ENCODE measurements at places on chromosomes 3 and 15.

- DNase-seq: no peak
These were observed 103.1 kb downstream of the KLHL25 start for GRCh38 chr15:85691350-85692240.

GRCh38 chr3:54304877-54305276 is 182.5 kb downstream of the CACNA2D3 start:
- no peak for DNase-seq

DNA sequence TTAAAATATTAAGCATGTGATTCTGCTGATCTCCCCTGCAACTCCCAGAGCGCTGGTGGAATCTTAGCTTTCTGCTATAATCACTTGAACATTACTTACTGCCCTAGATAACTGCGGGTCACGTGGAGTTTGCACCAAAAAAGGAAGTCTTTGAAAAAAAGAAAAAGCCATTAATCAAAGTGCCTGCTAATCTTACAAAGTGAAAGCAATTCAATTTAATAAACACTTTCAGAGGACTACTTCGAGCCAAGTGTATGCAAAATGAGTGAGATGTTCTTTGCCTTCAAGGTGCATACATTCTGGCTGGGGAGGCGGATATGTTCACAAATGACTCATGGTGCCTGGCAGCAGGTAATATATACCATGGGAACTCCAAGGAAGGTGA is 109.9 kb upstream of the GAP43 start:
- DNase-seq: no peak

- peak; percentile 81 for DNase-seq
These were observed 221.6 kb upstream of the NR2E3 start for GRCh38 chr15:71588746-71589145.

DNA sequence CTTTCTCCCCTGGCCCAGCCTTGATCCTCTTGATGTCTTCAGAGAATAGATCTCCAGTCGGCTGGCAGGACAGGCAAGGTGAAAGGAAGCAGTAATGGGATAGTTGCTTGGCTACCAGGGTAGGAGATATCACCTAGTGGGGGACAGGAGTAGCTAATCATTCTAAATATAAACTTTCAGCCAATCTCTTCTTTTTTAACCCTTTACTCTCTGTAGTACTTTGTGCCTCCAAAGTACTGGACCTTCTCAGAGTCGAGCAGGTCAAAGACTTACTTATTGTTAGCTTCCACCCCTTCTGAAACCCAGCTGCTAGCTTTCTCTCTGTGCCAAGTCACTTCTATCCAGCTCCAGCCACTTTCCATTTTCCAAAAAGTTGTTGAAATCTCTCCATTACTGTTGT is 43.4 kb upstream of the FILIP1L start:
- DNase-seq: no peak

DNA sequence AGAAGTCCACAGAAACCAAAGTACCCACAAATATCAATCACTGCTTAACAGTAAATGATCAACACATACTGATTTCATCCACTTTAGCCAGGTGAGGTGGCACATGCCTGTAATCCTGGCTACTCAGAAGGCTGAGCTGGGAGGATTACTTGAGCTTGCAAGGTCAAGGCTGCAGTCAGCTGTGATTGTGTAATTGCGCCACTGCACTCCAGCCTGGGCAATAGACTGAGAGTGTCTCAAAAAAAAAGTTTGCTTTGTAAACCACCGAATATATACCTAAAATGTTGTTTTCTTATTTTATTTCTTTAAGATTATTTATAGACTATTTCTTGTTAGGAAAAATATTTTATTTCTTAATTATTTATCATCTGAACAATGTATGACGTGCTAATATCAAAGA is 8.7 kb upstream of the ATP13A4 start:
- DNase-seq: no peak

DNA sequence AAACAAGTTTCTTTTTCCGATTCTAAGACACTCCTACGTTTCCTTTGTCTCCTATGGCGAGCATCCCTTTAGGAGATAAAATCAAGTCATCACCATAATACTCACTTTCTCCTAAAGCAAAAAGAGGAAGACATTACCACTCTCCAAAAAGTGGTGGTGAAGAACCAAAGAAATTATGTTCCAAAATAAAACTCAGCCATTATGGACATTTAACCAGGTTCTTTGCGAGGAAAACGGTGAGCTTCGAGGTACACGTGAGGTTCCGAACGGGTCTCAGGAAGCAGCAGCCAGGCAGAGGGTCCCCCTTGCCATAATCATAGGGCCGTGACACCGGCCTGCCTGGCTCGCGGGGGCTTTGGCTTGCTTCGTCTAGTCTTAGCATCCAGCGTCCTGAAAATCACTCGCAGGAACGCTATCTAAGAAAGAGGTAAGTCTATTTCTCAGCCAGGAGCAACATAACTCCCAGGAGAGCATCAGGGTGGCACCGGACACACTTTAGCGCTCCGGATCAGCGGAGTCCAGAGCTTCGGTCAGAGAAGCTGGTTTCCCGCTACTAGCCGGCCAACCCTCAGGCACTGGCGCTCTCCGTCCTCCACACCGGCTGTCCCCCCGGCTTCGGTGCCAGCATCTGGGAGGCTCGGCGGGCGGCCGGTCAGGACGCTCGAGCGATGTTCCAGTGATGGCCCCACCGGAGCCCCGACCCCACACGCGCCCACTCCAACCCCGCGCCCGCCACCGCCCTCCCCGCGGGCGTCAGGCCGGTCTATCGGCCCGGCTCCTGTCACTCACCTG is 581 bp downstream of the IP6K1 start:
- peak; percentile 9 for DNase-seq

- DNase-seq: peak; percentile 91
These were observed at the start of gene NEK4 for GRCh38 chr3:52770496-52771333. Gene NEK4 (minus strand): TSS chr3:52770940. CDS start chr3:52770746, 194 bp downstream.

- no peak for DNase-seq
These were observed 563.4 kb upstream of the DPPA4 start for GRCh38 chr3:109900783-109901182.

- DNase-seq: no peak
These were observed 283.9 kb upstream of the LYSMD4 start for GRCh38 chr15:100017140-100017539.

GRCh38 chr15:91967935-91968606 is 114.6 kb downstream of the SLCO3A1 start:
- no peak for DNase-seq

GRCh38 chr3:109644746-109645145 is 307.4 kb upstream of the DPPA4 start:
- no peak for DNase-seq

GRCh38 chr3:30502742-30503073 is 103.7 kb upstream of the TGFBR2 start:
- peak; percentile 32 for DNase-seq

DNA sequence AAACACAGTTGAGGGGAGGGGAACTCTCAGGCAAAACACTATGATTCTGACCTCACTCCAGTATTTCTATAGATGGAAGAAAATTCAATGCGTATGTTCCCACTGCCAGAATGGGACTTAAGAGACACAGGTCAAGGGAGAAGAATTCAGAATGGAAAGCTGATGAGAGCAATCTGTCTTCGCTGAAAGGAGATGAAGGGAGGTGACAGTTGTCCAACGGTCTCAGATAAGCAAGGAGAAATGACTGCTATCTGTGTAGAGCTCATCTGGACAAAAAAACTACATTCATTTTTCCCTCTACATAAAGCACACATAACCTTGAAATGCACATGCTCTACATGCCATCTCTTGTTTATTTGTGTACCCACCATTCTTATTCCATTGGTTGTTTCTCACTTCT is 405.1 kb downstream of the LSAMP start:
- no peak for DNase-seq

DNA sequence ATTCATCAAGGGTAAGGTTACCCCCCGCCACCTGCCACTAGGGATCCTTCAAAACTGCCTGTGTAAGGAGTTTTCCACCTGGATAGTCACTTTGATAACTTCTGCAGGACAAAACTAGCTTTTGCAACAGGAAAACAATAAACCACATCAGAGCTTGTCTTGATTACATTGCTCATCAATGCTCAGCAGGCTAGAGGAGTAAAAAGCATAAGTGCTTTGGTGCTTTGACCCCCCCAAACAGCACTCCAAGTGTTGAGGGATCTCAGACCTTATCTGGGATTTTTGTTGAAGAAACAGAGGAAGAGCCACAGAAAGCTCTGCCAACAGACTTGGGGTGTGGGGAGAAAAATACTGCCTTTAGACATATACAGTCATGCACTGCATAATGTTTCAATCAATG is 10.8 kb upstream of the PHLDB2 start:
- DNase-seq: no peak

GRCh38 chr15:35738370-35738769 is 192.4 kb upstream of the DPH6 start:
- DNase-seq: peak; percentile 33

GRCh38 chr3:141648055-141648910 is 89.8 kb upstream of the RNF7 start:
- no peak for DNase-seq

- DNase-seq: no peak
These were observed 35.5 kb downstream of the NR2F2 start for GRCh38 chr15:96365781-96366525.

DNA sequence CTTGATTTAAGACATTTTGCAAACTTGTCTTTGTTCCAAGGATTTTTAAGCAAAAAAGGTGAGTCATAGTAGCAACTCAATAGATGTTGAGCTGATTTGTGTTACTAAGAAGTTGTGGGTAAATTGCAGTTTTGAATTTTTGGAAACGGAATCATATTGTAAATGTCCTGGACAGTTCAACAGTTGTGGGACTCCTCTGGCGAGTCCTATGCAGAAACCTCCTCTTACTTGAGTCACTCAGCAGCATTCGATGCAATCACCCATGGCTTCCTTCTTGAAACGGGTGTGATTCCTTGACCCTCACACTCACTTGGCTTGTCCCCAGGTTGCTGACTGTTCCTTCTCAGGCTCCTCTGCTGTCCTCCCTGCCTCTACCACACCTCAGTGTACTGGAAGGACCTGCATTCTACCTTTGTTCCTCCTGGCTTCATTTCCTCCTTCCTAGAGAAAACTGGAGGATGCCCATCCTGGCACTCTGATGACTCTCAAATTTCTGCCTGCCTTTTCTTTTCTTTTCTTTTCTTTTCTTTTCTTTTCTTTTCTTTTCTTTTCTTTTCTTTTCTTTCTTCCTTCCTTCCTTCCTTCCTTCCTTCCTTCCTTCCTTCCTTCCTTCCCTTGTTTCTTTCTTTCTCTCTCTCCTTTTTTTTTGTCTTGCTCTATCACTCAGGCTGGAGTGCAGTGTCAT is 52.8 kb upstream of the DGKG start:
- peak; percentile 73 for DNase-seq

- DNase-seq: no peak
These were observed 471.2 kb downstream of the NR2F2 start for GRCh38 chr15:96801576-96802150.

DNA sequence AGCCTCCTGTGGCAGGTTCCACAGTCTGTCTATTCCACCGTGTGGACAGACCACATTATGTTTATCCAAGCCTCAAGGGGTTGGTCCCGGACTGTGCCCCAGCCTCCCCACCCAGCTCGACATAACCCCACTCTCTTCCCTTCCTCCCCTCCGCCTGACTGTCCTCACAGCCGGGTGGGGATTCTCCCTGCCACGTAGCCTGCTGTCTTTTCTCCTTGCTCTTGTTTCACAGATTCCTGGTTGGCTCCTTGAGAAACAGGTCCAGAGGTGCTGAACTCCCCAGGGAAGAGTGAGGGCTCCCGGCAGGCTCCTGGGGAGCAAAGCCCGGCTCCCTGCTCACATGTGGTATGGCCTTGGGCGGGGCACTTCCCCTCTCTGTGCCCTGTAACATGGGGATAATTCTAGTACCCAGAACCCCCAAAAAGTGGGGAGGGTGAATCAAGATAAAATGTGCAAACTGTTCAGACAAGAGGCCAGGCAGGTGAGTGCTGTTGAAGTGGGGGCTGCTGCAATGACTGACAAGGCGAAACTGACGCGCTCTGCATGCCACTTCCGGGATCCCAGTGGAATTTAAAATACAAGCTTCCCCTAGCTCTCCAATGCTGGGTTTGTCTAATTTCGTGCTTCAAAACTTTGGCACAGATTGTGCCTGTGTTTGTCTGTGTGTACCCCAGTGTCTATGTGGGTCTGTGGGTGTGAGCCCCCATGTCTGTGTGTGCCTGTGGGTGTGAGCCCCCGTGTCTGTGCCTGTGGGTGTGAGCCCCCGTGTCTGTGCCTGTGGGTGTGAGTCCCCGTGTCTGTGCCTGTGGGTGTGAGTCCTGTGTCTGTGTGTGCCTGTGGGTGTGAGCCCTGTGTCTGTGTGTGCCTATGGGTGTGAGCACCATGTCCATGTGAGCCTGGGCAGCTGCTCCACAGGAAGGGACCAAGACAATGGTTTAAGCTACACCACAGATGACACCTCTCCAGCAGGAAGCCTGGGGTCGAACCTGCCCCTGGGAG is 160.6 kb upstream of the IQSEC1 start:
- DNase-seq: no peak

DNA sequence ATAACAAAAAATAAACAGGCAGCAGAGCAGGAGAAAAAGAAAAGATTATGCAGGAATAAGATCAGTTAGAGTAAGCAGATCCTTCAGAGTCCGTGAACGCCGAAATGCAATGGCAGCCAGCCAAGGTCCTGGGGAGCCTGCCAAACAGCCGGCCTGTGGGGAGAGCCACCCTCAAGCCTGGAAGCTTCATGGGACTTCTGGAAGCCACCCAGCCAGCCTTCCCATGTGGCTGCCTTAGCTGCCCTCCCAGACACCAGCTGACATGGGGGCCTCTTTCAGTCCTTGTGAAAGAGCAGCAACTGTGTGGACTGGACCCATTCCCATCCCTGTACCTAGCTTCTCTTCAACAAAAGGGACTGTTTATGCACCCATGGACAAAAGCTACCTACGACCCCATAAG is 64.9 kb upstream of the RAD18 start:
- peak; percentile 78 for DNase-seq

DNA sequence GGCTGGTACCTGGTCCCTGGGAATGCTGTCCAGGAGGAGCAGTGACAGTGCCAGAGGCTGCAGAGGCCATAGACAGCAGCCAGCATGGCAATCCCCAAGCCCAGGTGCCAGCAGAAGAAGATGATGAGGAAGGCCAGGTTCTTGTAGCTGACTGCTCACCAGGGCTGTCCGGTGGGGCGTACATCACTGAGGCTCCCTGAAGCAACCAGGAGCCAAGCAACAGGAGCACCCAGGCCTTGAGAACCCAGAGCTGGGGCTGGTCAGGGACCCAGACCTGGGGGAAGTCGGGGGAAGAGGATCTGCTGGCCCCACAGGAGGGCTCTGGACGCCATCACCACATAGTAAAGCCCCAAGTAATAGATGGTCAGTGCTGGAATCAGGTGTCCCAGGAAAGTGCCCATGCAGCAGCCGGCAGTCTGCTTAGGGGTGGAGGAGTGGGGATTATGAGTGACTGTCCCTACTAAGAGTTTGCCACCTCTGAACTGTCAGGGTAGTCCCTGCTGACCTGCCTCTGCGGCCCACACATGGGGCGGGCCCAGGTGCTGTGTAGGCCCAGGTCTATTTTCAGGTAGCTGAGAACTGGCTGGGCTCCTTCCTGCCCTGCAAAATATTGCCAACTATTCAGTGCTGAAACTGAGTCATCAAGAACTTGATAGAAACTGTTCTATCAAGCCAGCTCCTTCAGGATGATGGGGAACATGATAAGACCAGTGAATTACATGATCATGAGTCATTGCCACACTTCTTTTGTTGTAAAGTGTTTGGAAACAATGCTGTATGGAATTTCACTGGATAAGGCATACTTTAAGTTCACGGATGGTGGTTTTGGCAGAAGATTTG is 68.7 kb downstream of the CHRD start:
- peak; percentile 65 for DNase-seq

- peak; percentile 90 for DNase-seq
These were observed 34.1 kb upstream of the HACD2 start for GRCh38 chr3:123618768-123619484.

Data from fibroblast of skin of scalp (primary cell).